Vagina (tissue), 2 donors: ENCODE measurements at places on chromosomes 16 and 17. TPM values are rescaled to one million over a fixed set of nuclear protein-coding genes. Genes with fewer than 3 reads are reported as not detected.

DNA sequence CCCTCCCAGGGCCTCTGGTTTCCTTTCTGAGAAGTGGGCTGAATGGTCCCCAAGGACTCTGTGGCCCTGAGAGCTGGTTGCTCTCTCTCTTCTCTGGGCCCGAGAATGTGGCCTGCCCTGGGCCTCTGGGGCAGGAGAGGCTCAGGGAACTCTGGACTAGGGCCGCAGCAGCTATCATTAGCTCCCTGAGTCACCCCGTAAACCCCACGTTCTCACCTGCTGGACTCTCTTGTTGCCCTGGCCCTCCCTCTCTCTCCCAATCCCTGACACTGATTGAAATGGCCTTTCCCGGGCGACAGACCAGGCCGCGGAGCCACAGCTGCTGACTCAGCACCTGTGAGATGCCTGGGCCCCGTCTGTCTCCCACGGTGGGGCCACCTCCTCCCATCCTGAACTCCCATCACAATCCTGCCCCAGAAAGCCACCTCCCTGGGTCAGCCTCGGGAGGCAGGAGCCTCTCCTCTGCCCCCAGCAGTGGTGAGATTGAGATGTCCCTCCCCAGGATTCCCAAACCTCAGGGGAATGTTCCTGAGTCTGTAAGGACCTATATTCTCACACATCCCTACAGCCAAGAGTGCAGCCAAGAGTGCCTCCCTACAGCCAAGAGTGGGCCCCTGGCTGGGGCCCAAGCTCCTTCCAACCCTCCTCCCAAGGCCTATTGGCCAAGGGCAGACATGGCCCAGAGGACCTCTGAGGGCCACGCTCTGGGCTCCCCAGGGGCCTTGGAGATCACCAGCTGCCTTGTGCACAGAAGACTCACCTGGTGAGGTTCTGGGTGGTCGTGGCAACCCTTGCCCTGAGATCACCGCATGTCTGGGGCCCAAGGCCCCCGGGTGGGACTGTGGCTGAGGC lies 470 bp downstream of the TRPV3 start:
- DNase-seq, result no peak

DNA sequence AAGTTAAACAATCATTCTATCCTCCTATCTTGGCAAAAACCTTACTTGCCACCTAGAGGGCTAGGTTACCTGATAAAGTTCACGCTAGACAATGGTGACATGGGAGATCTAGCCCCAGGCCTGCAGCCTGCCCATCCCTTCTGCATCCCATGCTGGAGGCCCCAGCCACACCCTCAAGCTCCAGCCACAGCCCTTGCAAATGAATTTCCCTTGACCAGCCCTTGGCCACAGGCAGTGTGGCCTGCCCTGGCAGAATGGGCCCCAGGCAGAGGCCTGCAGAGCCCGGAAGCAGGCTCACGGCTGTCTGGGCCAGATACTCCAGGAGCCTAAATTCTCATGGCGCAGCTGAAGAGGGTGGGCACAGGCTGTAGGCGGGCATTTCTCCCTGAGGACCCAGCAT lies 14.9 kb downstream of the WNT3 start:
- no peak for DNase-seq

- peak; percentile 58 for DNase-seq
These were observed 257.6 kb upstream of the SDK2 start for GRCh38 chr17:73901661-73902415.

- DNase-seq, result no peak
These were observed 1425.1 kb upstream of the CDH8 start for GRCh38 chr16:63461248-63461841.

- DNase-seq, result no peak
These were observed 142.2 kb downstream of the AATF start for GRCh38 chr17:37090941-37091340.

DNA sequence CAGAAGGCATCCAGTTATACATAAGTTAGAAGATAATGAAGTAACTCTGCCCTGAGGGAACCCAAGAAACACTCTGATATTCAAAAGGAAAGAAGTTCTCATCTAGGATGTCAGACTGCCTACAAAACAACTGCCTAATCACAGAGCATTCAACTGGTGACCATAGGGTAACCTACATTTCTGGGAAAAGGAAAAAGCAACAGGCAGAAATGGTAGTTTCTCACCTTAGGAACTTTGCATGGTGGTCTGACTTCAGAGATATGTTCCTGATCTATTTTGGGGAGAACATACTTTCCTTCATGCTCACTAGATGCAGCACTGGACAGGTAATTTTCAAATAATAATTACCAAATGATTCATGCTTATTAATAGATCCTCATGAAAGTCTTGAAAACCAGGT lies 16.5 kb downstream of the RNF43 start:
- no peak for DNase-seq

- no peak for DNase-seq
These were observed 141.6 kb downstream of the CCDC182 start for GRCh38 chr17:57603546-57603945.

DNA sequence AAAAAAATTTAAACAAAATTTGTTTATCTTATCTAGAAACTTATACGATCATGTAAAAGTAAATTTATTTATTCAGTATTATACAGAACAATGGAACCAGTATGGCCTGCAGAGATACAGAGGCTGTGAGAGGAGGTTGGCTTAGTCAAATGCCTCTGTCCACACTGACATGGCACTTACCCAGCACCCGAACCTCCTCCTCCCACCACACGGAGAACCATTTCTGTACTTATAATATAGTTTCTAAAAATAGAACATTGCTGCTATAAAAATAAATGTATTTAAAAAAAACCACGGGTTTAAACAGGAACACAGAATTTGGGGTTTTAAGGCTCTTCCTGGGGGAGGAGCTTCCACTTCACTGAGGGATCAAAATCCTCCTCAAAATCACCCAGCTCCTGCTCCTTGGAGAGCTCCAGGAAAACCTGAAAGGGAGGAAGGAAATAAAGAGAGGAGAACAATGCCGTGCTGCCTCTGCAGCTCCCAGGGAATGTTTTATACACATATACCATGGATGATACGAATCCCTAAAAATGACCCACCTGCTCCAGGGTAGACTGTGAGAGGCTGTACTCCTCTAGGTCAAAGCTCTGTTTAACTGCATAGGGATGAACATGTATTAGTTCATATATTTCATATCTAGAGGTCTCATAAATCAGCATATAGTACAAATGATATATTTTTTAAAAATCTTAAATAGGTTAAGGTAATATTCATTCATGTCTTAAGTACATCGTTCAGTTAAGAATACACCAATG lies 87.3 kb downstream of the ABCA8 start:
- DNase-seq, result no peak

GRCh38 chr17:41063449-41063848 lies 2.2 kb downstream of the KRTAP2-4 start:
- no peak for DNase-seq

GRCh38 chr16:4090351-4090851 lies 25.8 kb downstream of the ADCY9 start:
- no peak for DNase-seq

- no peak for DNase-seq
These were observed 55.7 kb downstream of the SOX9 start for GRCh38 chr17:72176516-72176851.

DNA sequence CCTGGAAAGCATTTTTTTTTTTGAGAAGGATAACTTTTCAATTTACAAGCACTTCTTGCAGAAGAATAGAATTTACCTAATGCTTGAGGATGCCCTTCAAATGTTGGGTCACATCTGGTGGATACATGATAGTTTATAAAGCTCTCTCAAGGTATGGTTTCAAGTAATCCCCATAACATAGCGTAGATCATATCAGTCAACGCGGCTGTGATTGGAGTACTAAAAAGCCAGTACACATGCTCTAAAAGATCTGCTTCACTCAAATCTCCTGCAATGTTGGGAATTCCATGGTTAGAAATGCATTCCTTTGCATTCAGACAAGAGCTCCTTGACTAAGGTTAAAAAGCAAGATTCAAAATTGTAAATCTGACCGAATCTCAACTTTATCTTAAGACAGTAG lies 3.9 kb upstream of the KCNJ16 start:
- DNase-seq, result no peak

The CD300LB gene
- 0.25 TPM for total RNA-seq

The LLGL2 gene
- 44.9 TPM for total RNA-seq

The C17orf113 gene
- total RNA-seq, result 0.49 TPM

The GPR142 gene
- 0.98 TPM for total RNA-seq

The KRTAP2-2 gene
- total RNA-seq, result not detected

The DRC3 gene
- 0.74 TPM for total RNA-seq

The DPEP3 gene
- total RNA-seq, result not detected
